GM06990 (cell line): ENCODE measurements at places on chromosomes 7 and 10.

GRCh38 chr10:126199221-126199998, 188.9 kb downstream of the ADAM12 start:
- DNase-seq: no peak

DNA sequence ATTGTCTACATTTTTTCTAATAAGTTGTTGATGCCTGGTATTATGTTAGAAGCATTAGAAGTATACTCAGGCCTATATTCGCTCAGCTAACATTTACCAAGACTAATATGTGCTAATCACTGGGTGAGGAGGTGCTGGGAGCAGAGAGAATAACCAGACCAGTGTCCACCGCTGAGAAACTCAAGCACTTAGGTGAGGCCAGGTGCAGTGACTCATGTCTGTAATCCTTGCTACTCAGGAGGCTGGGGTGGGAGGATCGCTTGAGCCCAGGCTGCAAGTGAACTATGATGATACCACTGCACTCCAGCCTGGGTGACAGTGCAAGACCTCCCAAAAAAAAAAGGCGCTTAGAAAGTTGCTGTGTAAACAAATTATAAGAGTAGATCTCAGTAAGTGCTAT, 182.2 kb upstream of the AOAH start:
- no peak for DNase-seq

GRCh38 chr10:122181876-122182275, 89.2 kb upstream of the BTBD16 start:
- no peak for DNase-seq

DNA sequence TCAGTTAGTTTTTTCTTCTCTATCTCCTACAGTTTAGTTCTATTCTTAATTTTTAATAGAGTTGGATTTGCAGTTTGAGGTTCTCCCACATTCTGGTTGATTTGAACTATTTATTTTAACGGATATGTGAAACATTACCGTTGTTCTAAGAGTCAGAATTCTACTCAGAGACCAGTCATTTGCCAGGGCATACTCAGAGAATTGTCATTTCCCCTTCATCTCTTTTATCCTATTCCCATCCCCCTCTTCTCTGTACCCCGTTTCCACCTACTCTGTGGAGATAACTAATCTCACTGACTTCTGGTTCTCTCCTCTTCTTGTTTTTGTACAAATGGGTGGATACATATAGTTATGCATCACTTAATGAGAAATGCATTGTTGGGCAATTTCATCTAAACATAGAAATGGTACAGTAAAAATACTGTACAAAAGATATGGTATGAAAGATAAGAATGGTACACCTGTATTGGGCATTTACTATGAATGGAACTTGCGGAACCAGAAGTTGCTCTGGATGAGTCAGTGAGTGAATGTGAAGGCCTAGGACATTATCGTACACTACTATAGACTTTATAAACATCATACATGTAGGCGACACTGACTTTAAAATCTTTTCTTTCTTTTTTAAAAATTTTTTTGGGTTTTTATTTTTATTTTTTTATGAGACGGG, 53.1 kb downstream of the INPP5F start:
- DNase-seq: no peak

GRCh38 chr7:150994838-150995510, 4.2 kb downstream of the NOS3 start:
- DNase-seq: no peak

DNA sequence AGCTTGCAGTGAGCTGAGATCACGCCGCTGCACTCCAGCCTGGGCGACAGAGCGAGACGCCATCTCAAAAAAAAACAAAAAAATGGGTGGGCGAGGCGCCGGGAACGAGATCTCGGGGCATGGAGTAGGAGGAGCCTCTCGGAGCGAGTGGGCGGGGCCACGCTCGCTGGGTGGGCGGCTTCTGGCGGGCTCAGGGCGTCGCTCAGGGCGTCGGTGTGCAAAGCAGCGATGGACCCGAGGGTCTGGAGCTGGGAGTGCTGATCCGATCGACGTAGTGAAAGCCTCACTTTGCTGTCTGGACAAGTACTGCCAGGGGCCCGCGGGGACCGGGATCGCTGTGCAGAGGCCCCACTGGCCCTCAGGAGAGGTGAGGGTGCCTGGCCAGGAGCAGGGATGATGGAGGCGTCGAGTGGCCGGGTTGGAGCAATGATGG, 22.6 kb upstream of the AMZ1 start:
- peak; percentile 25 for DNase-seq

DNA sequence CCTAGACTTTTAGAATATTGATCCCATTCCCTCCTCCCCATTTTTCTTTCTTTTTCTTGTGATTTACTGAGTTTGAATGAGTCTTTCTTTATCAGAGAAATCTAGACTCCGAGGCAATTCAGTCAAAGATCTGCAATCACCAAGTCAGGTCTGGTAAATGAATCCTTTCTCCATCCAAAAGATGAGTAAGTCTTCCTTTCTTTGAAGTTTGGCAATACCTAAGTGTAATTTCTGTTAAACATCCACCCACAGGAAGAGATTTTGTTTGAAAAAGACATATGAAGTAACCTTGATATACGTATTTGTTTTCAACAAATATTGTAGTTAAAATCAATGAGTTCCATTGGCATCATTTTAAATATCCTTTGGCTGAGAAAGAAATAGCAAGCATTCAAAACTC, 58.3 kb downstream of the SLC39A12 start:
- DNase-seq: no peak

GRCh38 chr10:123884907-123885381, 6.7 kb downstream of the CPXM2 start:
- no peak for DNase-seq

- no peak for DNase-seq
Measured at GRCh38 chr10:77661100-77661499, 23.5 kb upstream of the KCNMA1 start.

DNA sequence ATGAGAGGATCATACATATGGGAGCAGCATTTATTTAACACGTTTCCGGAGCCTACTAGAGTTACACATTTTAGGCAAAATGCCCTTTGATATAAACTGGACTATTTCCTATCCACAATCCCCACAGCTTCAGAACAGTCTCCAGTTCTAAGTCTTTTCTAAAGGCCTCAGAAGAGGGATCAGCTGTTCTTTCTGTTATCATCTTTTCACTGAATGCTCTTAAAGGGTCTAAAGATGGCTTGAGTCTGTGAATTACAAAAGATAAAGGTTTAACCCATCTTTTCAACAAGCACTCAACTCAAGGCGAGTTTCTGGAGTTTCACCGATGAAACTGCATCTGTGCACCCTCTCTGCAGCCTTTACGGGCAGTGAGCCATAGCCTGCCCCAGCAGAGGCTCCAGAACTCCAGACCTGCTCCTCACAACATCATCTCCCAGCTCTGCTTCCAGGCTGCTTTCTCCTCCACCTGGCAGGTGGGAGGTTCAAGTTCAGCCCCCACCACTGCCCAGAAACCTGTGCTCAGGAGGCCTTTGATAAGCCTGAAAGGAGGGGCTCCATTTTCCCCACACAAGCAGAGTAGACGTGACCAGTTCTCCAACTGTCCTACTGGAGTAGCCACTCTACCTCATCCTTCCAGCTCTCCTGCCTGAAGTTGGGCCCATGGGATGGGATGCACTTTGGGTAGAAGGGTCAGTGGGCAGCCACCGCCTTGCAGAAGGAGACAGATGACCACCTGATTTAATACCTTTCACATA, 53.4 kb downstream of the HSPA12A start:
- DNase-seq: no peak

GRCh38 chr10:75379212-75379724, 22.3 kb downstream of the ZNF503 start:
- DNase-seq: no peak

DNA sequence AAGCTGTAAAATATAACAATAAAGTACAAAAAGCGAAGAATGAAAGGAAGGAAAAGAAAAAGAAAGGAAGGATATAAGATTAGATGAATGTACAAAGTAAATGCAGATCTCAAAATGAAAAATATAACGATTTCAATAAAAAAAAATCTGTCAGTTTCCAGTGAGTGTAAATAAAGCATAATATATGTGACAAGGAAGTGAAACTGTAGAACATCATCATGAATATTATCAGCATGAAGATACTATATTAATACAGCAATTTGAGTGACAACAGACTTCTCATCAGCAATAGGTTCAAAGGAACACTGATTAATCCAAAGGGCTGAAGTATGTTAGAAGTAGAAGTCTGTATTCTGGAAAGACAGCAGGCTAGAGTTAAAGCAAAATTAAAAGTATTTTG, 659.5 kb upstream of the MBL2 start:
- DNase-seq: no peak

- DNase-seq: no peak
Measured at GRCh38 chr7:50228148-50228547, 76.4 kb upstream of the IKZF1 start.

DNA sequence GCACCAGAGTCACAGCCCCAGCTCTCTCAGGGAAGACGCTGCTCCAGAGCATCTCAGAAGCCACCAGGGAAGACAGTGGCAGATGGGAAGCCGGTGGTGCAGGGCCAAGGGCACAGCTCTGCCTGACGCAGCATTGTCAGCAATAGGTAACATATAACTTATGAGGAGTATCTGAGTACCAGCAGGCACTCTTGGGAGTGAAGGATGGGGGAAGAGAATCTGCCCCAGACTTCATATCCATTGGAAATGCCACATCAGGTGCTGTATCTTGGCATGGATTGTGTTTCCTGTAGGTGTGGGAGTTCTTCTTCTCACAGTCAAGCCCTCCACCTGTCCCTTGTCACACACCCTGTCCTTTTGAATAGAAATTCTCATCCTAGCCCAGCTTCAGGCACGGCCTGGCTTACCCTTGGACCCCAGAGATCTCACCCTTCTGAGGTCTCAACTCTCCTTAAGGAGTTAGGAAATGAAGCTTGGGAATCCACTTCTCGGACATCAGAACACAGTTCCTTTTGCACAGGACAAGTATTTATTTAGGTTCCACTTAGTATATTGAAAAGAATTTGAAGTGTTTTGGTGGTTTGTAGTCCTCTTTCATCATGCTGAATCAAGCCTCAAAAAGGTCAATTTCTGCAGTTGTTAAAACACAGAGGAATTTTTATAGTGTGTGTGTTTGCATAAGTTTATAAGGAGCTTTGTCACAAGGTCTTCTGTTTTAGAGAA, 9.9 kb downstream of the EPDR1 start:
- no peak for DNase-seq

- DNase-seq: no peak
Measured at GRCh38 chr7:15104411-15105092, 202.0 kb upstream of the DGKB start.

DNA sequence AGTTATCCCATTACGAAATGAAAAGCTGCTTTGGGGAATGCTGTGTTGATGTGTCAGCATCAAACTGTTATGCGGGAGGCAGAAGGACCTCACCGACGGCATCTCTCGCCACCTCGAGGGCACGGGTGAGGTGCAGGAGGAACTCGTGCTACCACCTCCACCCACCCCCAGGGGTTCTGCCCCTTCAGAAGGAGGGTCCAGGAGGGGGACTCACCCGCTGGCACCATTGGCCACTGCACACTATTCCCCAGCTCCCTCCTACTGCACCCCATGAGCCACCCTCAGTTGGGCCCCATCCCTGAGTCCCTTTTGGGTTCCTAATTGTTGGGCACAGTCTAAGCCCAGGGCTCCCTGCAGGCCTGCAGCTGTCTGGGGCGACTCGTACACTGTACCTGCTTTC, 236.6 kb downstream of the PTPRN2 start:
- DNase-seq: no peak

DNA sequence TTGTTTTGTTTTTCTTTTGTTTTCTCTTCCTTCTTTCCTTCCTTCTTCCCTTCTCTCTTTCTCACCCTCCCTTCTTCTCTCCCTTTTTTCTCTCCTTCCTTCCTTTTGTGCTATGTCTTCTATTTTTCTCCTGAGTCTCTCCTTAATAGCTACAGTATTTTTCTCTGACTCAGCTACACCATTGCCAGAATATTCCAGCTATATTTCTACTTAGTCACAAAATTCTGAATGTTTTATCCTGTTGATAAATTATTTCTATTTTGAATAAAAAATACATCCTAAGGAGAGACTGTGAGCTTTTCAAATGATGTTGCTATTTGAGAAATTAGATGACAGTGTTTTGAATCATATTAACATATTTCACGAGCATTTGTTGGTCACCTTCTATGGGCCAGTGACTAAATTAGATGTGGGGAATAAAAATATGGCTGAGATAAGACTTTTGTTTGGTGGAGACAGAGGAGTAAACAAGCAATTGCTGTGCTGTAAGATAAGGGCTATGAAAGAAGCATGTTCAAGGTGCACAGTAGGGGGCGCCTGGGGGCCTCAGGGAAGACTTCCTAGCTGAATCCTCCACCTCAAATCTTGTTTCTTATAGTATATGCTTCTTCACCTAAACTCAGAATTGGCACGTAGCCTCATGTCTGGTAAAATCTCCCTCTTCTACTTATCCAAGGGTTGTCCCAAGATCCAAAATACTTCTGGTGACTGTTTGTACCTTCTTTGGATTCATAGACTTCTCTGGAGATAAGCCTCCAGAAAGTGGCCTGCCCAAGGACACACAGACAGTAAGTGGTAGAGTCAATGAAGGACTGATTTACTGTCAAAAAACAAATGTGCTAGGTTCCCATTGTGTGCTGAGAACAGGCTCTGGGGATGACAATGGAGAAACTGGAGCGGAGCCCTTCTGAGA, 115.5 kb upstream of the CREB5 start:
- no peak for DNase-seq

GRCh38 chr7:28958235-28958979, at the start of gene TRIL:
Gene TRIL (minus strand): TSS chr7:28958330. CDS start chr7:28958046, 284 bp downstream.
- peak; percentile 6 for DNase-seq
